ENCODE measurements at places on chromosomes 16 and 17. TPM values are rescaled to one million over a fixed set of nuclear protein-coding genes. Genes with fewer than 3 reads are reported as not detected.

NPW gene
- total RNA-seq, result not detected

DNA sequence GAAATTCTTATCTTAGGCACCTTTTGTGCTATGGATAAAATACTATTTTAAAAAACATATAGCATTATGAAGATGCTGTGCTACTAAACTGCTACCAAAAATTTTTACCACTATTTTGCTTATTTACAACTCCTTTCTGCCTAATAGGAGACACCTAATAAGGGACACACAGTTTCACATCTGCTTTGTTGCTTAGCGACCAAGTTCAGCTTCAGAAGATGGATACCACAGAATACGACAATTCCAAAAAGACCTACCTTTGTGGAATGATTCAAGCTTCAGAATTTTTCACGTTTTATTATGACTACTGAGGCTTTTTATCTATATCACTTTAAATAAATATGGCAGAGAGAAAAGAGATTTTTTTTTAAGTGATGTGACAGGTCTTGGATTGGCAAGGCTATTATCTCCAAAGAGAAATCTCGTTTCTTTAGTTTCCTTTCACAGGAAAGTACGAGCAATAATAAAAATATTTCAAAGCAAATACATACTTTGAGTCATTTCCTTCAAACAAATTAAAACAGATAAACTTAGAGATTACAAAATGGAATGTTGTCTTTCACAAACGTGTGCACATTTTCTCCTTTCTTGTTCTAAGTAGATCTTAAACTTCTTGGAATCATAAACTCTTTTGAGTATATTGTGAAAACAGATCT, 35.4 kb downstream of the SPAG9 start:
- no peaks in the 10 kb centered on the region for H3K27me3 ChIP-seq
- no peak overlapping the region for H3K4me3 ChIP-seq
- DNase-seq, result no peak
- H3K27ac ChIP-seq, result no peak overlapping the region
- no peaks in the 10 kb centered on the region for H3K36me3 ChIP-seq

ETV4 gene
- 0.60 TPM for total RNA-seq

DNA sequence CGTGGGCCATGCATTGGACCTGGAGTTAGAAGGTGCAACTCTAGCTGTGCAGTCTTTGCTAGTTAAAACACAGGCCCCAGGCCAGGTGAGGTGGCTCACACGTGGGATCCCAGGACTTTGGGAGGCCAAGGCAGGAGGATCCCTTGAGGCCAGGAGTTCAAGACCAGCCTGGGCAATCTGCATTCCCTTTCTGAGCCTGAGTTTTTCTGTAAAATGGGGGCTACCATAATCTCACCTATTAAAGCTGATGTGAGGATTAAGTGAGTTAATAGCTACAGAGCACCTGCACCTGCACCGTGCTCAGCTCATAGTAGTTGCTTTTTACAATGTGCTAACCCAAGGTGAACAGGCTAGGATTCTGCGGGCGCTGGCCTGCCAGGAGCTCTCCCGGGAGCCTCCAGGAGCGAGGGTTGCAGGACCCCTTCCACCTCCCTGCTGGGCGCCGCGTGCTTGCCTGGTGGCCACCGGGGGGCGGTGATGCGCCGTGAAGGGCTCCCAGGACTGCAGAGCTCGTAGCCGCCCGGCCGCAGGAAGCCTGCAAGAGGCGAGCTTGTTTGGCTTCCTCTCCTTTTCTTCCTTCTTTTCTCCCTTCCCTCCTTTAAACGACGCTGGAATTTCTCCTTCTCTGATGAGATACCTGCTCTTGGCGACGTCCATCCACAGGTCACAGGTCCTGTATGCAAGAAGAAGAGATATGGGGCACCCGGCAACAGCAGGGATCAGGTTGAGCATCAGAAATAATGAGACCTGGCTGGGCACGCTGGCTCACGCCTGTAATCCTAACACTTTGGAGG, 51.3 kb downstream of the ZFP90 start:
- peaks cover 4% of the 10 kb centered on the region for H3K27me3 ChIP-seq
- no peaks in the 10 kb centered on the region for H3K36me3 ChIP-seq
- H3K4me1 ChIP-seq, result no peaks in the 10 kb centered on the region
- no peak overlapping the region for H3K27ac ChIP-seq
- no peak overlapping the region for H3K4me3 ChIP-seq
- DNase-seq, result peak; percentile 16

DNA sequence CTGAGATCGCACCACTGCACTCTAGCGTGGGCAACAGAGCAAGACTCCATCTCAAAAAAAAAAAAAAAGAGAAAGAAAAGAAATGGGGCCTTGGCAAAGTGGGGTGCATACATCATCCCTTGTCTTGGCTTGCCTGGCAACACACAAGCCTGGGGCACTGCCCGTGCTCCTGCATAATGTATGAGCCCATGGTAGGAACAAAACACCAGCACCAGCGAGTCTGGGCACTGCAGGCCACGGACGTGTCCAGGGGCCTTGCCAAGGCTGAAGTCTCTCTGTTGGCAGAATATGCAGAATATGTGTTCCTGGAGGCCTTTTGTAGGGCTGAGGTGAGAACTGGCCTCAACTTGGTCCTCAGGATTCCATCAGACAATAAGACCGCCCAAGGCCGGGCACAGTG, 15.7 kb upstream of the ALDOA start:
- H3K36me3 ChIP-seq, result no peaks in the 10 kb centered on the region
- no peak for DNase-seq
- no peaks in the 10 kb centered on the region for H3K27me3 ChIP-seq
- H3K4me1 ChIP-seq, result peaks cover 21% of the 10 kb centered on the region

GRCh38 chr16:58507195-58507962, 7.4 kb downstream of the NDRG4 start:
- peak overlapping the region; percentile 23 for H3K27ac ChIP-seq
- H3K4me1 ChIP-seq, result peaks cover 9% of the 10 kb centered on the region
- H3K27me3 ChIP-seq, result no peaks in the 10 kb centered on the region
- H3K4me3 ChIP-seq, result no peak overlapping the region
- no peak for DNase-seq

DNA sequence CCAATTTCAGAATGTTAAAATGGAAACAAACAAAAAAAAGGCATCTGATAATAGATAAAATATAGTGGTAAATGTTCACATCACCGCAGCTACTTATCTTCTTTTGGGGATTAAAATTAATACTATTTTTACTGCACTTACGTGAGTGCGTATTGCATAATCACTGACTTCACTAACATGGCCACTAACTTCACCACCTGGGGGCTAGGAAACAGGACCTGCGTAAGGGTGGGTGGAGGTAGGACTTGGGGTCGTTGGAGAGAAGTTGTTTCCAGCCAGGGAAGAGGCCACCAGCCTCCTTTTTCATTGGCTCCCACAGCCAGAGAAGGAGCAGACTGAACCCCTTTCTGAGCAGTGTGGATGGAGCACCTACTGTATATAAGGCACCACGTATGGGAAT, 166.4 kb downstream of the SALL1 start:
- H3K27me3 ChIP-seq, result peaks cover 8% of the 10 kb centered on the region
- H3K36me3 ChIP-seq, result no peaks in the 10 kb centered on the region
- no peak for DNase-seq
- no peak overlapping the region for H3K27ac ChIP-seq
- H3K4me3 ChIP-seq, result no peak overlapping the region

GRCh38 chr17:33322063-33322462, 29.0 kb upstream of the ASIC2 start:
- H3K27me3 ChIP-seq, result peaks cover 85% of the 10 kb centered on the region
- DNase-seq, result no peak
- H3K4me1 ChIP-seq, result no peaks in the 10 kb centered on the region
- H3K27ac ChIP-seq, result no peak overlapping the region
- no peak overlapping the region for H3K4me3 ChIP-seq

NTN3 gene
- total RNA-seq, result 0.14 TPM

GRCh38 chr16:65294708-65295107, 172.8 kb upstream of the CDH11 start:
- DNase-seq, result no peak
- H3K4me3 ChIP-seq, result no peak overlapping the region
- H3K27ac ChIP-seq, result no peak overlapping the region

DNA sequence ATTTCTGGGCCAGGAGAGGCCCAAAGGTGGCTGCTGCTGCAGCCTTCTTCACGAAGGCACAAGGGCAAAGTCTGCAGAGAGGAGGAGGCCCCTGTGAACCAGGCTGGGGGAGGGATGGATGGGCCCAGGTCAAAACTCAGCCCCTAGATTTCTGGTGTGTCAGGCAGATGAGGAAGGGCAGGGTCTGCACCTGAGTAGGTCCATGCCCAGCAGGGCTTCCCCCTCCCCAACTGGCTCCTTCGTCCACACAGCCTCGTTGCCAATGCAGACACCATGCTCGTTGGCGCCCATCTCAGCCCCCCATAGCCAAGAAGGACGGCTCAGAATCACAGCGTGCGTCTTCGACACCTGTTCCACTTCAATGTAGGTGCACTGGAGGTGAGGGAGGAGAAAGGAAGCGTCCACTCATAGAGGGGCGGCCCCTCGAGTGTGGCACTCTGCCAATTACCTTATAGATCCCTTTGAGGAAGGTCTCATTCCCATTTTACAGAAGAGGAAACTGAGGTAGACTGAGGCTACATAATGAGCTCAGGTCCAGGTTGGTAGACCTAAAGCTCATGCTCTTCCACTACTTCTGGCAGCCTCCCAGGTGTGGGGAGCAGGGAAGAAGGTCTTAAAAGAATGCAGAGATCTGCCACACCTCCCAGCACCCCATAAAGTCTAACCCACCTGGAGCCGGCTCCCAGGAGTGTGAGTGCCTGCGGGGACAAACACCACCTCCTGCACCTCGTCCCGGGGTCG, 902 bp downstream of the SCRN2 start:
- peaks cover 17% of the 10 kb centered on the region for H3K27me3 ChIP-seq
- peak overlapping the region; percentile 87 for H3K4me3 ChIP-seq
- no peak for DNase-seq
- H3K27ac ChIP-seq, result peak overlapping the region; percentile 81
- peaks cover 48% of the 10 kb centered on the region for H3K4me1 ChIP-seq

- no peak overlapping the region for H3K4me3 ChIP-seq
- no peak overlapping the region for H3K27ac ChIP-seq
- H3K4me1 ChIP-seq, result no peaks in the 10 kb centered on the region
- peaks cover 11% of the 10 kb centered on the region for H3K27me3 ChIP-seq
- DNase-seq, result no peak
Observed at GRCh38 chr16:9275377-9275776, 183.9 kb downstream of the HAPSTR1 start.

DNA sequence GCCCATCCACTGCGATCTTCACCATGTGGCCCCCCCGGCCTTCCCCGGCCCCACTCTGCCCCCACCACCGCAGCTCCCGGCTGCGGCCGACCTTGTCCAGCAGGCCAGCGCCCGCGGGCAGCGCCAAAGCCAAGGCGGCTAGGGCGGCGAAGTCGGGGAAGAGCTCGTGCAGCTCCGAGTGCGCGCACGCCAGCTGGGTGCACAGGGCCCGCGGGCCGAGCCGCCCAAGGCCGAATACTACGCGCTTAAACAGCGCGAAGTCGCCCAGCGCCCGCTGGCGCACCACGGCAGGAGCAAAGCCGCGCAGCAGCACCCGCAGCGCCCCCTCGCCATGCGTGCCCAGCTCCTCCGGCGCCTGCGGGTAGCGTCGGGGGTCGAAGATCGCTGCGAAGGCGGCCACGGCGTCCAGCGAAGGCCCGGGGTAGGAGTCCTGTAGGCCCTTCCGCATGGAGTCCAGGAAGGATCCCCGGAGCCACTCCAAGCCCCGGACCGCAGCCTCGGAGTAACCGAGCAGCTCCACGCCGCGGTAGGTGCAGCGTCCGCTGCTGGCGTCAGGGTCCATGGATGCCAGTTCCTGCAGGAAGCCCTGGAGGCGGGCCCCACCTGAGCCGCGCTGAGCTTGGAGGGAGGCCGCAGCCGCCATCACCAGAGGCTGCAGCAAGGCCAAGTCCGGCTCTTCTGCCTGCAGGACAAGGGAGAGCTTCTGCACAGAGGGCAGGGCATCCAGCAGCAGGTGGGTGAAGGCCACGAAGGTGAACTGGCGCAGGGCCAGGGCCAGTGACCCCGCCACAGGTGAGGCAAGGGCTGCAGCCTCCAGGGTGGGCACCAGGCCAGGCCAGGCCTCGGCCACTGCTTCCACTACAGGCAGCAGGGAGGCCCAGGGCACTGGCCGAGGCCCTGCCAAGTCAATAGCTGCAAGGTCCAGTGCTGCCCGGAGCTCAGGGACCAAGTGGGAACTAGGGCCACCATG, 10.3 kb downstream of the C17orf113 start:
- no peaks in the 10 kb centered on the region for H3K36me3 ChIP-seq
- peak overlapping the region; percentile 41 for H3K4me3 ChIP-seq
- peaks cover 39% of the 10 kb centered on the region for H3K27me3 ChIP-seq
- peaks cover 4% of the 10 kb centered on the region for H3K4me1 ChIP-seq
- H3K27ac ChIP-seq, result no peak overlapping the region

GRCh38 chr17:13776027-13776551, 174.4 kb upstream of the HS3ST3A1 start:
- H3K36me3 ChIP-seq, result no peaks in the 10 kb centered on the region
- H3K27me3 ChIP-seq, result no peaks in the 10 kb centered on the region

GRCh38 chr16:71724320-71724751, at the start of gene PHLPP2:
TSS of gene PHLPP2 (minus strand) at chr16:71724701. CDS start at chr16:71714795, 9,906 bp downstream.
- H3K36me3 ChIP-seq, result no peaks in the 10 kb centered on the region
- peak within 1 kb of the TSS; percentile 90 for H3K4me3 ChIP-seq
- no peak for DNase-seq
- H3K4me1 ChIP-seq, result peaks cover 30% of the 10 kb centered on the region
- H3K27ac ChIP-seq, result peak within 1 kb of the TSS; percentile 89

Data from left ventricle myocardium inferior (tissue), 1 donor.